ENCODE measurements at places on chromosomes 3 and 15. TPM values are rescaled to one million over a fixed set of nuclear protein-coding genes. Genes with fewer than 3 reads are reported as not detected.
A peak's percentile ranks its signal among the peaks of the same experiment; 100 is the strongest.

GRCh38 chr3:37145611-37146010 is 28.8 kb downstream of the LRRFIP2 start:
- no peak for DNase-seq
- peaks cover 22% of the 10 kb centered on the region for H3K36me3 ChIP-seq
- peaks cover 24% of the 10 kb centered on the region for H3K4me1 ChIP-seq
- H3K27me3 ChIP-seq: no peaks in the 10 kb centered on the region
- no peak overlapping the region for H3K4me3 ChIP-seq

DNA sequence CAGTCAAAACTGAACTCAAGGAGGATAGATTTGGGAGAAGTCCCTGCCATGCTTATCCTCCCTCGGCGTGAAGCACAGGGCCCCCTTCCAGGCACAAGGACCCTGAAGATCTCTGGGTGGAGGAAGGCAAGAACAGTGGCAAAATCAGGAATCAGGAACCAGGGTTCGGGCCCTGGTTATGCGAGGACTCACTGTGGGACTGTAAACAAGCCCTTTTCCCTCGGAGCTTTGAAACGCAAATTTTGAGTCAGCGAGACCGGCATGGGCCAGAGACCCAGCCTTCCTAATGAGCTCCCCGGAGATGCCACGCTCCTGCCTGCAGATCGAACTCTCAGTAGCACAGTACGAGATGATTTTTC is 70.1 kb downstream of the SLC12A8 start:
- H3K27me3 ChIP-seq: no peaks in the 10 kb centered on the region
- peak overlapping the region; percentile 41 for H3K4me3 ChIP-seq
- H3K4me1 ChIP-seq: peaks cover 49% of the 10 kb centered on the region
- H3K36me3 ChIP-seq: no peaks in the 10 kb centered on the region
- DNase-seq: no peak
- peak overlapping the region; percentile 70 for H3K27ac ChIP-seq

DNA sequence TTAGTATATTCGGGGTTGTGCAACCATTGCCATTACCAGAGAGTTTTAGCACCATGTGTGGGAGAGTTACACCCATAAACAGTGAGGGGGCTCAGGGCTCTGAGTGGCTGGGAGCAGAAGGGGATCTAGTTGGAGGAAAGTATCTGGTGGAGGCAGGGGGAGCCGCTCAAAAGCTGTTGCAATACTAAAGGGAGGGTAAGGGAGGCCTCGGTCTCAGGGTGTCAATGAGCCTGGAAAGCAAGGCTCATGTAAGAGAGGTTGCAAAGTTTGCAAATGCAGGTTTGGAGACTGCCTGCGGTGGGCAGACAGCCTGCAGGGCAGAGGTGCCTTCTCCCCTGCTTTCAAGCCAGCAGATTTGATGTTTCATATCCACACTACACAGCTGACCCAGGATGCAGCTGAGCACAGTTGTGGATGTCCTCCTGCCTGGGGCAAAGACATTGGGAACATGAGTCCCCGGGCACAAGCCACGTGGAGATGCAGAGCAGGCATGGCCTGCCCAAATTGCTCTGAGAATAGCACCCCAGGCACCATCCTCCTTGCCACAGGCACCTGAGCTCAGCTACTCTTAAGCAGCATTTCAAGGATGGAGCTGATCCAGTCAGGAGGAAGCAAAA is 181.4 kb downstream of the TLE3 start:
- H3K27me3 ChIP-seq: no peaks in the 10 kb centered on the region
- H3K36me3 ChIP-seq: no peaks in the 10 kb centered on the region
- no peak for DNase-seq
- no peaks in the 10 kb centered on the region for H3K4me1 ChIP-seq

DNA sequence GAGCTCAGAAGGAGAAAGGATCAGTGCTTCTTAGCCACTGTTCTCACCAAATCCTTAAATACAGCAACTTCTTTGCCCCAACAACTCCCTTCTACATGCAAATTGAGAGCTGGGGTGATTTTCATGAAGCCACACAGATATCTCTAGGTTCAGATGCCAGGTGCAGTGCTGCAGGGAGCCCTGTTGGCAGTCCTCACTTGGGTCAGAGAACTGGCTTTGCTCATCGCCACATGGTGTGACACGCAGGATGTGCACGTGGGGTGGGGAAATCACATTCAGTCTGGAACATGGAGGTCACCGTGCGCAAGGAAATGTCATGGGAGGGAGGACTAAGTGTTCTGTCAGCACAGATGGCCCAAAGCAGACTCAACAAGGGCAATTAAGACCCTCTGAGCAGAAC is 103.8 kb downstream of the WDR76 start:
- no peak for DNase-seq
- no peaks in the 10 kb centered on the region for H3K36me3 ChIP-seq
- no peaks in the 10 kb centered on the region for H3K4me1 ChIP-seq
- H3K27me3 ChIP-seq: no peaks in the 10 kb centered on the region
- H3K4me3 ChIP-seq: no peak overlapping the region

- H3K4me1 ChIP-seq: peaks cover 16% of the 10 kb centered on the region
- no peaks in the 10 kb centered on the region for H3K27me3 ChIP-seq
- H3K4me3 ChIP-seq: no peak overlapping the region
- no peak overlapping the region for H3K27ac ChIP-seq
Observed at GRCh38 chr3:81740731-81741130, 20.7 kb downstream of the GBE1 start.

DNA sequence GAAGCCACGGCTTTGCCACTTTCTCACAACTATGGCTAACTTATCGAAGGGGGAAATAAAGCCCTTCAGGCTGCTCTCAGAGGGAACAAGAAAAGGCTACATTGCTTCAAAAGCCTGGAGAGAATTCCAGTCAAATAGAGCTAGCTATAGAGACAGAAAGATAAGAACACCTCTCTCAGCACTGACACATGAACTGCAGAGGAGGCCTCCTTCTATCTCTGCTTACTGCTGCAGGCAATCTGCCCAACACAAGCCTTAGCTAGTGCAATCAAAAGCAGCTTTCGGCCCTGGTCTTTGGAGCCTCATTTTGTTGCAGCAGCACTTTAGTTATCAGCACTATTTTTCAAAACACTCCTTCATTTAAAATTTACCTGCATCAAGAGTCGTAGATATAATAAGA is 118.4 kb upstream of the ROBO1 start:
- no peak for DNase-seq
- H3K36me3 ChIP-seq: no peaks in the 10 kb centered on the region
- H3K4me1 ChIP-seq: no peaks in the 10 kb centered on the region
- H3K27me3 ChIP-seq: no peaks in the 10 kb centered on the region
- no peak overlapping the region for H3K4me3 ChIP-seq

GRCh38 chr3:66405701-66406091 is 95.1 kb downstream of the LRIG1 start:
- H3K27ac ChIP-seq: no peak overlapping the region
- H3K4me3 ChIP-seq: no peak overlapping the region
- H3K4me1 ChIP-seq: no peaks in the 10 kb centered on the region
- no peak for DNase-seq
- no peaks in the 10 kb centered on the region for H3K27me3 ChIP-seq

DNA sequence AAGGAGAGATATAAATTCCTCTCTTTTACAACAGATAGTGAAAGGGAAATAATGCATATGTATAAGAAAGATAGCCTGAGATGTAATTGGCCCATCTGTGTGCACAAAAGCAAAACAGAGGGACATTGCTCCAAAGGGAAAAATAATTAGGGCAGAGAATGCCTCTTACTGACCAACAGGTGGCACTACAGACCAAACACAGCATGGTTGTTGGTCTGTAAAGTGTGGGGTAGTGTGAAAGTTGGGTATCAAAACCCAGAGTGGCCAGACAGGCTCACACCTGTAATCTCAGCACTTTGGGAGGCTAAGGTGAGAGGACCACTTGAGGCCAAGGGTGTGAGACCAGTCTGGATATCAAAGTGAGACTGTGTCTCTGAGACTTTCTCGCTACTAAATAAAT is 4.5 kb upstream of the TLNRD1 start:
- no peaks in the 10 kb centered on the region for H3K27me3 ChIP-seq
- no peak for DNase-seq
- H3K36me3 ChIP-seq: no peaks in the 10 kb centered on the region
- no peak overlapping the region for H3K4me3 ChIP-seq

DNA sequence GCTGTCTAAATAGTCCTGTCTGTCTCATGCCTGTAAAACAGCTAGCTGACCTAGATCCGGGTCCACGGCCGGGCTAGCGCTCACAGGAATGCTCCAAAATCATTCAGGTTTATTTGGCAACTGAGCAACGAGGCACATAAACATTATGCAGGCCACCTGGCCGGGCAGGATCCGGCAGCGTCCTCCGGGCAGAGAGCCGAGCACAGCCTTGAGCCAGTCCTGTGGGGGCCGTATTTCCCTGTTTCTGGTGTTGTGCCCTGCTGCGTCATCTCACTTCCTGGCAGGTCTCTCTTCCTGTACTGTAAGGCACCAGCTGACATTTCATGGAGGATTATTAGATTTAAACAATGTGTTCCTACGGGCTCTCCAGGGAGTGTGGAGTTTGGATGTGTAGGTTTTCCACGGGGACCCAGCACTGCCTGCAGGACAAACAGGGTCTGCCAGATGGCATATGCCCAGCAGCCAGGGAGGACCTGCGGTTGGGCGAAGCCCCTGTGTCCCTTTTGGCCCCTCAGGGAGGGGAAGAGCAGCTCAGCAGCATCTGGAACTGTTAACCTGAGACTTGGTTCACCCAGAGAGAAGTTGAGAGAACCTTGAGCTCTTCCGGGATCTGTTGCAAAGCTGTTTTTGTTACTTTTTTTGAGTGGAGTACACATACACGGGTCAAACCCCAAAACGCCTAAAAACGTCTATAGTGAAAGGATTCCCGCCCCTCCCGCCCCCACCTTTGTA is 16.6 kb upstream of the LRRK1 start:
- peaks cover 15% of the 10 kb centered on the region for H3K4me1 ChIP-seq
- H3K4me3 ChIP-seq: peak overlapping the region; percentile 27
- DNase-seq: peak; percentile 83
- H3K27me3 ChIP-seq: no peaks in the 10 kb centered on the region
- H3K27ac ChIP-seq: peak overlapping the region; percentile 75

- H3K27ac ChIP-seq: no peak overlapping the region
- H3K4me3 ChIP-seq: no peak overlapping the region
- H3K36me3 ChIP-seq: no peaks in the 10 kb centered on the region
- H3K4me1 ChIP-seq: peaks cover 82% of the 10 kb centered on the region
Observed at GRCh38 chr3:66485291-66485968, 15.4 kb downstream of the LRIG1 start.

DNA sequence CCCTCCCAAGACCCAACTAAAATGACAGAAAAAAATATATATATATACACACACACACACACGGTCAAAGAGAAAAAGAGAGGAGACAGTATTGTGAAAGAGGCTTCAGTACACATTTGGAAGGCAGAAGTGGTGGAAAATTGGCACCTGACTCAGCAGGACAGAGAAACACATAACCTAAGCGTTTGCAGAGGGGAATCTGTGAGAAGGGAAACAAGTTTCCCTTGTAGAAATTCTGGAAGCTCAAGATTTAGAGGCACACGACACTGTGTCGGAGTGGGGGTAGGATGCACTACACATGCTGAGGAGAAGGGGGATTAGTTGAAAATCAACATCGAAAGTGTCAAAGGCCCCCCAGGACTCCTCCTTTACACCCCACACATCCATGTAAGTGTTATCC is 53.1 kb downstream of the PAK2 start:
- H3K27ac ChIP-seq: no peak overlapping the region
- no peaks in the 10 kb centered on the region for H3K27me3 ChIP-seq
- H3K36me3 ChIP-seq: no peaks in the 10 kb centered on the region

The SLCO3A1 gene
- 50.6 TPM for total RNA-seq

Measured in upper lobe of right lung (tissue), 1 donor.